ENCODE measurements at places on chromosomes 7 and 10.

GRCh38 chr7:47757921-47758411 is 176.1 kb upstream of the TNS3 start:
- peak overlapping the region; percentile 80 for H3K27ac ChIP-seq
- no peak overlapping the region for H3K4me3 ChIP-seq
- H3K27me3 ChIP-seq = no peaks in the 10 kb centered on the region
- peaks cover 3% of the 10 kb centered on the region for H3K4me1 ChIP-seq
- DNase-seq = peak; percentile 91

DNA sequence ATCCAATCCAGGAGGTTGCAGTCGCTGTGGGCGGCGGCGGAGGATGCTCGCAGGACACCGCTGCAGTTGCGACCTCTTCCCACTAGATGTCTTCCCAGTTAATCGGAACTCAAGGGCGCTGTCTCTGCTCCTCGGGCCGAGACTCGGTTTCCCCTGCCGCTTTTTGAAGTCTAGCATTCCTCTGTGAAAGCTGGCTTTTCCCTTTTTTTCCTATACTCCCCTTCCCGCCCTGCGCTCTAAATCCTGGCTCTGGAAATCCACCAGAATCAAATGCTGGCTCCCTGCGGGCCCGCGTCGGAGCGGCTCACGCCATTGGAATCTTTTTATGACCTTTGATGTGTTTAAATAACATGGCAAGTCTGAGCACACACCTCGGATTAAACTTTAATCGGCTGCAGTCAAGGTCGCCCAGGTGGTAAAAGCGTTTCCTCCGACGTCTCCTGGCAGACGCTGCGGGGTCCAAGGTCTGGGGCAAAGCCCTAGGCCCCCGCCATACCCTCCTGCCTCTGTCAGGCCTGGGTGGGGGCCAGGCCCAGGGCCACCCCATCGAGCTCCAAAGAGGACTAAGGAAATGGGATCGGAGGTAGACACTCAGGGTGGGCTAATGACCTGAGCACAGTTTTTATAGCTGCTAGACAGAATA is 10.7 kb upstream of the HOXA13 start:
- H3K27me3 ChIP-seq = no peaks in the 10 kb centered on the region
- peak; percentile 85 for DNase-seq
- no peak overlapping the region for H3K27ac ChIP-seq
- no peaks in the 10 kb centered on the region for H3K36me3 ChIP-seq
- no peaks in the 10 kb centered on the region for H3K4me1 ChIP-seq
- H3K4me3 ChIP-seq = no peak overlapping the region

- no peak overlapping the region for H3K27ac ChIP-seq
- H3K4me1 ChIP-seq = no peaks in the 10 kb centered on the region
- H3K27me3 ChIP-seq = no peaks in the 10 kb centered on the region
These were observed 168.4 kb downstream of the SORCS3 start for GRCh38 chr10:104809288-104810090.

- H3K4me1 ChIP-seq = no peaks in the 10 kb centered on the region
- no peaks in the 10 kb centered on the region for H3K36me3 ChIP-seq
- H3K4me3 ChIP-seq = no peak overlapping the region
These were observed 231.3 kb upstream of the NPY start for GRCh38 chr7:24052572-24053260.

DNA sequence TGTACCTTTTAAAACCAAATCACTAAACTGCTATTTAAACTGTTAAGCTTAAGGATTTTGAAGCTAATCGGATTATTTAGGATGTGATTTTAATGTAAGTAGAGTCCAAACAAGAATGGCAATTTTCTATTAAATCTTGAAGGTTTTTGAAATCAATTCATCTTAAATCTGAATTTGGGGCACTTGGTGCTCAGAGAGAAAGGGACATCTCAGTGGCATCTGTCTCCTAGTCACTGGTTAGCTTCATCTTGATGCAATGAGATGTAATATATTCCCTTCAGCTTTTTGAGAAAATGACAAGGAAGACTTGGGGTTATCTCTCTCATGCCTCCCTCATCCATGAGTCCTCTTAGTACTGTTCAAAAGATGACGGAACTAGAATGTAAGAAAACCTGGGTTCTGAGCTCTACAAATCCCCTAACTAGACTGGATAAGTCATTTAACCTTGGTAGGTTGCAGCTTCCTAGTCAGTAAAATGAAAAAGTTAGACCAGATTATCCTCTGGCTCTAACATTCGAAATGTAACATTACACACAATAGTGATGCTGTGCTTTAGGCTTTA is 198.5 kb upstream of the NEBL start:
- no peaks in the 10 kb centered on the region for H3K4me1 ChIP-seq
- no peaks in the 10 kb centered on the region for H3K27me3 ChIP-seq
- H3K36me3 ChIP-seq = no peaks in the 10 kb centered on the region
- H3K27ac ChIP-seq = no peak overlapping the region
- no peak for DNase-seq
- H3K4me3 ChIP-seq = no peak overlapping the region

Measured in aorta (tissue), 5 donors.